HEK293T (cell line): ENCODE measurements at places on chromosomes 5 and 9.
A peak's percentile ranks its signal among the peaks of the same experiment; 100 is the strongest.

- DNase-seq = no peak
Observed at GRCh38 chr5:111069839-111070238, 1.7 kb upstream of the TSLP start.

- DNase-seq = no peak
Observed at GRCh38 chr5:10130881-10131280, 118.8 kb downstream of the ATPSCKMT start.

DNA sequence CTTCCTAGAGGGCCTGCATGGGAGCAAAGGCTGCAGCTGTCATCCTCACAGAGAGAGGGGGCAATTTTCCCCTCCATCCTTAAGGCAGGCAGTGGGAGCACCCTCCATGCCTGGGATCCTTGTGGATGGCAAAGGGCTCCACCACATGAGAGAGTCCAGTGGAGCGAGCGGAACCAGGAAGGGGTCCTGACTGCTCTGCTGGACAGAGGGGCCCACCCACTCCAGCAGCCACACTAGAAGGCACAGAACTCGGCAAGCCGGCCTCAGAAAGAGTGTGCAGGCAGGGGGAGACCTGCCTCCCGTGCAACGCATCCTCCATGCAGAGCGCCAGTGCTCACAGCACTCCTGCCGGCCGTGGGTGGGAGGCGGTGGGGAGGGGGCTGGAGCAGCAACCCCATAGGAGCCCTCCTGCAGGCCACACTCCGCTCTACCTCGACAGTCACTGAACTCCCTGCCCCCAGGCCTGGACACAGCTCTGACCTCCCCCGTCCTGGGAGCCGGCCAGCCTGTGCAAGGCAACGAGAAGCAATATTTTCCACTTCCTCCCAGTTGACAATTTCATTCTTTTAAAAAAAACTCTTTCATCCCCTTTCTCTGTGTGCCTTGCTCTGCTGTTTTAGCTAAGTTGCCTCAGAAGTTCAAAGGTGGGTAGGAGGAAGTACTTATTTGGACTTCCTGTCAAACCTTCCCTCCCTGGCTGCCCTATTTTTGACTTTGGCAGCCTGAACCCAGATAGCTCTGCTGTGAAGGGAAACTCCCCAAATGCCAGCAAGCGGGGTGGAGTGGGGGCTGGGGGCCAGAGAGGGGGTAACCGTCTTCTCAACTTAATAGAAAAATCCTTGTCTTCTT lies 5.3 kb upstream of the LCP2 start:
- no peak for DNase-seq

DNA sequence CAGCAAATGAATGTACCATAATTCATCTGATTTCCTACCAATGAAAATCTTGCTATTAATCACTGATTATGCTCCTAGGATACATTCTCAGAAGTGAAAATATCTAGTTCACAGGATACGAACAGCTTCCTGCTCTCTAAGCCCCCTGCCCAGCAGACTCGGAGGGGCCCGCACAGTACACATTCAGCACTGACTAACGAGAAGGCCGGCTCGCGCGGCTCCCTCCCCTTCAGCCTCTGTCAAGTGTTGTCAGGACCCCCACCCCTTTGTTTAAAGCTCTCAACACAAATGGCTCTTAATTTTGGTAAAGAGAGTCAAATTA lies 82.0 kb downstream of the PRRT1B start:
- no peak for DNase-seq

- no peak for DNase-seq
Observed at GRCh38 chr5:32690666-32691065, 20.5 kb upstream of the NPR3 start.

DNA sequence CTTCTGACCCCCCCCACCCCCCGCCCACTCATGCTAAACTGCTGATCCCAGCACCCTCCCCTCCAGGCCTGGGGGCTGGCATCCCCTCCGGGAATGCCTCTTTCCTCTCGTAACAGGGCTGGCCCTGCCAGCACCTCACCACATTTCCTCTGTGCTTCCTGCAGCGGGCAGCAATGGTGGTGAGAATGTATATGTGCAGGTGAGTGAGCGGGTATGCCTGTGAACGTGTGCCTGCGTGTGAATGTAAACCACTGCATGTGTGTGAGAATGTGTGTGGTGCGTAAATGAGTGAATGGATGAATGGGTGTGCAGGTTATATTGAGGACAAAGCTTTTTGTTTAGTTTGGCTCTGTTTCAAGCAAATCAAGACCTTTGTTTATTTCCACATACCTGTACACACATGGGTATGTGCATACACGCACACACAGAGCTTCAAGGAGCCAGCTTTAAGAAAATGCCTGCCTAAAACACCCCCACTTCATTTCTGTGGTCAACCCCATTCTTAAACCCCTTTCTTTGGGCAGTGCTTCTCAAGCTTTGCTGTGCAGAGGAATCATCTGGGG lies 95.7 kb upstream of the SHB start:
- DNase-seq = no peak

DNA sequence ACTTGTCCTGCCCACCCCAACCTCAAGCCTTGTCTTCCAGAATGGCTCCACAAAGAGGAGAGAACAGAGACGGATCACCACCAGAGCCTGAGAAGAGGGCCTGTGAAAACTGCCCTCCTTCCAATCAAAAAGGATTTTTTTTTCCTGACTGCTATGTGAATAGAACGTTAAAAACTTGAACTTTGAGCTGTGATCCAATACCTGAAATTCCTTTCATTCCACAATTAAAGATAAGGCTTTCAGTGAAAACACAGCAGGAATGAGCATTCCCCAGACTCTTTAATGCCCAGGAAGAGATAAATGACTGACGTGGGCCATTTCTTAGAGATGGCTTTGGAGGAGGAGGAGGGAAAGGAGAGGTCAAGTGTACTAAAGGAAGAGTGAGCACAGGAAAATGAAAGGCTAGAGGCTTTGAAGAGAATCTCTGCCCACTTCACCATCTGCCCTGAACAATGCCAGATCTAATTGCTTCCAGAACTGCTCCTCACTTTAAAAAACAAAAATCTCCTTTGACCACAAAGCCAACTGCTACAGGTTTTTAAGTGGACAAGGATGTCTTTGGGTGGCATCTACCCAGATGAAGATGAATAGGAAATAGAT lies 177.9 kb upstream of the MAP3K1 start:
- DNase-seq = no peak

- DNase-seq = no peak
Observed at GRCh38 chr9:14270358-14271092, 43.4 kb downstream of the NFIB start.

- DNase-seq = no peak
Observed at GRCh38 chr9:108443741-108444140, 412.0 kb downstream of the ACTL7B start.

DNA sequence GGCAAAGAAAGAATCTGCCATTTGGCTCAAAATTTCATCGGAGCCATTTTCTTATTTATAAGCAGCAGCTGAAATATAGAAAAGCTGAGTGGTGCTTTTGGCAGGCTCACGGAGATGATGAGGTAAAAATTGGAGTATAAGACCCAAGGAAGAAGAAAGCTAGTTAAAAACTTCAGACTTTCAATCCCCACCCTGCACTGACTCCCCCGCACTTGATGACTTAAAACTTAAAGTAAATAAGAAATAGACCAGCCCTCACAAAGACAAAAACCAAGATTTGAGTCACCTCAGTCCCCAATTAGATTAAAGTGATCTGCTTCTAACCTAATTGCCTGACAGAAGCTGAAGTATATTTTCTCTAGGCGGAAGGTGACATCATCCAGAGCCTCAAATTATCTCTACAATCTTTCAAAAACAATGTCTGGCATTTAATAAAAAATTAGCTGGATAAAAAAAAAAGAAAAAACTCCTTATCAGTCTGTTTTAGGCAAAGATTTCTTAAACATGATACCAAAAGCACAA lies 124.0 kb upstream of the PJA2 start:
- no peak for DNase-seq

DNA sequence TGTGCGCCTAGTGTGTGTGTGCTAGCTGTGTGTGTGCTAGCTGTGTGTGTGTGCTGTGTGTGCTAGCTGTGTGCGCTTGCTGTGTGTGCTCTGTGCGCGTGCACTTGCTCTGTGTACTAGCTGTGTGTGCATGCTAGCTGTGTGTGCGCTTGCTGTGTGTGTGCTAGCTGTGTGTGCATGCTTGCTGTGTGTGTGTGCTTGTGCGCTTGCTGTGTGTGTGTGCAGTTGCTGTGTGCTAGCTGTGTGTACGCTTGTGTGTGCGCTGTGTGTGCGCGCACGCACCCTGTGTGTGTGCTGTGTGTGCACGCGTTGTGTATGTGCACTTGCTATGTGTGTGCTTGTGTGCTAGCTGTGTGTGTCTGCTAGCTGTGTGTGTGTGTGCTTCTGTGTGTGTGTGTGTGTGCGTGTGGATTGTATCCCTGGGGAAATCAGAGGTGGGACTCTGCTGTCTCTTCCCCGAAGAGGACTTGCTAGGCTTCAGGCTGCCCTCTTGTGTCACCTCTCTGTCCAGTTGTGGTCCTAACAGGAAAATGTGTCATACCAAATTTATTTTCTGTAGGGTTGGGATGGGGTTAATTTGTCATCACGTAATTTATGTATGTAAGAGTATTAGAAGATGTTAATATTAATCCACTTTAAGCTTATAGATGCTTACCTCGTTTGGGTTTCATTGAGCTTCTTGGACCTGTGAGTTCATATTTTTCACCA lies 38.9 kb downstream of the TPPP start:
- DNase-seq = no peak

GRCh38 chr5:10627160-10627701 lies 63.4 kb downstream of the ANKRD33B start:
- DNase-seq = peak; percentile 20

- DNase-seq = peak; percentile 41
Observed at GRCh38 chr9:124770359-124771020, 621 bp downstream of the NR6A1 start.

- DNase-seq = no peak
Observed at GRCh38 chr5:82862261-82862660, 214.9 kb downstream of the TMEM167A start.

GRCh38 chr5:174381241-174381640 lies 335.7 kb downstream of the NSG2 start:
- DNase-seq = no peak

- no peak for DNase-seq
Observed at GRCh38 chr9:99866398-99866797, 40.1 kb upstream of the STX17 start.

GRCh38 chr9:95061916-95062595 lies 255.5 kb downstream of the FANCC start:
- DNase-seq = no peak

DNA sequence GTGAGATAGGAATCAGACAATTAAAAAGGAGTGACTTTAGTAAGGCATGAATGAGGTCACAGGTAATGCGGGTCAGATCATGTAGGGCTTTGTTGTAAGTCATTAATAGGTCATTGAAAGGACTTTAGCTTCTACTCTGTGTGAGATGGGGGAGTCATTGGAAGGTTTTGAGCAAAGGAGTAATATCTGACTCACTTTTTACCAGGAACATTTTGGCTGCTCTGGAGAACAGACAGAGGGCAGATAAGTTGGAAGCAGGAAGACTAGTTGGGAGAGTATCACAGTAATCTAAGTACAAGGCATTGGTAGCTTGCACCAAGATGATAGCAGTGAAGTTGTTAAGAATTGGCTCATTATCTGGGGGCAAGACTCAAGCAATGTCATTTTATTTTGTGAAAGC lies 37.4 kb downstream of the KIF2A start:
- no peak for DNase-seq

DNA sequence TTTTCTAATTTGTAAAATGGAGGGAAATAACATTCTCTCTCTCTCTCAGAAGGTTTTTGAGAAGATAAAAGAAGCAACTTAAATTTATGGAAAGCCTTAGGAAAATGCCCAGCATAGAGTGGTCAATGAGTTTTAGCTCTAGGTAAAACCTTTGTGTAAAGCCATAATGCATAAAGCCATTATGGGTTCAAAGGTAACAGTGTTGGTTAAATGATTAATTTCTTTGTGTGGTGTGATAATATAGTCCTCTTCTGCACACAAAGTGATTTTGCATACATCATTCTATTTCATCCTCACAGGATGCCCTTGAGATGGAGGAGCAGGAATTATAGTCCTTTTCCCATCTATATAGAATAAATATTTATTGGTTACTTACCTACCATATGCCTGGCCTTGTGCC lies 602.9 kb downstream of the CSNK1G3 start:
- DNase-seq = no peak

DNA sequence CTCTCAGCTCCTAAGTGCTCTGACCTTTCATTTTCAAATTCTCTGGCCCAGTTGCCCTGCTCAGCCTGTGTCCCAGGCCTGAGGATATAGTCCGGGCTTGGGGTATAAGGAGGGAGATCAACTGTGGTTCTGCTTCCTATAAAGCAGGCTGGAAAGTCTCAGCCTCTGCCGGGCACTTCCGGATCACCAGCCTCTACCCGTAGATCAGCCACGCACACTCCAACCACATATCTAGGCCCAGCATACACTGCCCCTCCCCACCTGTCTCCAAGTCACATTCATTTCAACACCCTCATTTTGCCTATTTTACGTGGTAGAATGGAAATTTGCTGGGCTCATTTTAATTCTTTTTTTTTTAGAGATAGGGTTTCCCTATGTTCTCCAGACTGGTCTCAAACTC lies 3.1 kb downstream of the ZER1 start:
- no peak for DNase-seq

DNA sequence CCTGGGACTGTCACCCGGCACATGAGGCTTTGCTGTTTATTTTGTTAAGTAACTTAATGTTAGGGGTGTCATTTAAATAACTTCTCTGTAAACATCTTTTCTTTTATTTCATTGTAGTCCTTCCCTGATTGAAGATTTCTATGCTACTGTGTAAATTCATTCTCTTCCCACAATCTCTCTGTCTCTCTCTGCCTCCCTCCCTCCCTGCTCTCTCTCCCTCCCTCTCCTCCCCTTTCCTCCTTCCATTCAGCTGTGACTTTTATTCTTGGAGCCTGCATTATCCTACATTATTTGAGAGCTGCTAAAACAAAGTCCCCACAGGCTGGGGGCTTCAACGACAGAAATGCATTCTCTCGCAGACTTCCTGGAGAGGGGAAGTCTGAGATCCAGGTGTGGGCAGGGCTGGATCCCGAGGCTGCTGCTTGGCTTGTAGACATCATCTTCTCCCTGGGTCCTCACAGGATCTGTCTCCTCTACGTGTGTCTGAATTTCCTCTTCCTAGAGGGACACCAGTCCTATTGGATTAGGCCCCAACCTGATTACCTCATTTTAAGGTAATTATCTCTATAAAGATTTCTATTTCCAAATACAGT lies 18.4 kb downstream of the UBE2QL1 start:
- no peak for DNase-seq

DNA sequence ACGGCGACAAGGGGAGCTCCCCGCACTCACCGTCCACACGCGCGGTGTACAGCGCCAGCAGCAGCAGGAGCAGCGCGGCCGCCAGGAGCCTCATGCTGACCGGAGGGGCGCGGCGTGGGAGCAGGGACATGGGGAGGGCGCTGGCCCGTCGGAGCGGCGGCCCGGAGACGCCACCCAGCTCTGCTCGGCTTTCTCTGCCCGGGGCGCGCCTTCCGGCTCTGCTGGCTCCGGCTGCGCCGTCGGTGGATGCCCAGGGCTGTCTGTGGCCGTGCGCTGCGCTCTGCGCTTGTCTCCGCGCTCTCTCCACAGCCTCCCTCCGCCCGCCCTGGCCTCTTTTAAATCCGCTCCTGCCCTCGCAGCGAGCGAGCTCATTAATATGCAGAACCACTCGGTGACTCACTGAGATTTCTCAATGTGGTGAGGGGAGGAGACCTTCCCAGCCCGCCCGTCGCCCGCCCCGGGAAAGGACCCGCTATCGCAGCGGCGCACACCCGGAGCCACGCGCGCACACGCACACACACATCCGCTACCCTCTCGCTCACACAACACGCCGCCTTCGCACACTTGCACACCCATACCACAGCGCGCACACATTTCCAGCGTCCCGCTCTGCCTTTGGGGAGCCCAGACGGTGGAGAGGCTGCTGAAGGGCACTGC lies at the start of gene CXCL14:
Gene CXCL14, minus strand, starts transcription at position 307 of the 657 bp plus-strand sequence. Its CDS starts 213 bp downstream, at position 94.
- no peak for DNase-seq
